ENCODE measurements at places on chromosomes 5 and 9.
A peak's percentile ranks its signal among the peaks of the same experiment; 100 is the strongest.

GRCh38 chr9:18707061-18707461 is 233.1 kb downstream of the ADAMTSL1 start:
- DNase-seq: no peak

DNA sequence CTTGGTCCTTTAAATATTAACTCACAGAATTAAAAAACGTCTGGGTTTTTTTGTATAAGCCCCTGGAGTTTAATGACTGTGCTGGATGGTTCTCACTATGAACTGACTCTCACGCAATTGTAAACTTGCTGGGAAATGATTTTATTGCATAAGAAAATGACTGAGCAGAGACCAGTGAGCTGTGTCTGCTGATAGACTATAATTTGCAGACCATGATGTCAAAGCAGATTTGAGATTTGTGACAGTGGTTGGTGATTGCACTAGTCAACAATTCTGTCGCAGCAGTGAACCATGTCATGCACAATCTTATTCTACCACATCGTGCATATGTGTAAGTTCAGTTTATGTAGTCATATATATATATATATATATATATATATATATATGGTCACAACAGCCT is 85.7 kb upstream of the C9orf72 start:
- DNase-seq: no peak

DNA sequence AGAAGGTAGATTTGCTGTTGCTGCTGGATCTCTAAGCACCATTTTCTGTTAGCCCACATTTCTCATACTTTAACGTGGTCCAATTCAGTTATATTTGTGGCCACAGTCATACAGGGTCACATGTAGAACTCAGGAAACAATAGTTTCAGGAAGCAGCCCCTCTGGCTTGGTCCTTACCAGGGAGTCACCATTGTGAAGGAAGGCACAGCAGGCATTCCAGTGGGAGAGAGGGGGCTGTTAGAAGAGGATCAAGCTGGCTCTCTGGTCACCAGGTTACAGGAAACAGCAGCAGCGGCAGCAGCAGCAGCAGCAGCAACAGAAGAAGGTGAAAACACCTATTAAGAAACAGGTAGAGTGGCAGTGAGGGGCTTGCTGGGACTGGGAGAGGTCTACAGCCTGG is 14.5 kb downstream of the C9orf43 start:
- no peak for DNase-seq

GRCh38 chr9:21903380-21903965 is 90.7 kb downstream of the CDKN2A start:
- no peak for DNase-seq

- DNase-seq: peak; percentile 28
Observed at GRCh38 chr5:107570805-107571531, 99.8 kb downstream of the EFNA5 start.

- DNase-seq: no peak
Observed at GRCh38 chr5:34718516-34718915, 62.4 kb downstream of the RAI14 start.

DNA sequence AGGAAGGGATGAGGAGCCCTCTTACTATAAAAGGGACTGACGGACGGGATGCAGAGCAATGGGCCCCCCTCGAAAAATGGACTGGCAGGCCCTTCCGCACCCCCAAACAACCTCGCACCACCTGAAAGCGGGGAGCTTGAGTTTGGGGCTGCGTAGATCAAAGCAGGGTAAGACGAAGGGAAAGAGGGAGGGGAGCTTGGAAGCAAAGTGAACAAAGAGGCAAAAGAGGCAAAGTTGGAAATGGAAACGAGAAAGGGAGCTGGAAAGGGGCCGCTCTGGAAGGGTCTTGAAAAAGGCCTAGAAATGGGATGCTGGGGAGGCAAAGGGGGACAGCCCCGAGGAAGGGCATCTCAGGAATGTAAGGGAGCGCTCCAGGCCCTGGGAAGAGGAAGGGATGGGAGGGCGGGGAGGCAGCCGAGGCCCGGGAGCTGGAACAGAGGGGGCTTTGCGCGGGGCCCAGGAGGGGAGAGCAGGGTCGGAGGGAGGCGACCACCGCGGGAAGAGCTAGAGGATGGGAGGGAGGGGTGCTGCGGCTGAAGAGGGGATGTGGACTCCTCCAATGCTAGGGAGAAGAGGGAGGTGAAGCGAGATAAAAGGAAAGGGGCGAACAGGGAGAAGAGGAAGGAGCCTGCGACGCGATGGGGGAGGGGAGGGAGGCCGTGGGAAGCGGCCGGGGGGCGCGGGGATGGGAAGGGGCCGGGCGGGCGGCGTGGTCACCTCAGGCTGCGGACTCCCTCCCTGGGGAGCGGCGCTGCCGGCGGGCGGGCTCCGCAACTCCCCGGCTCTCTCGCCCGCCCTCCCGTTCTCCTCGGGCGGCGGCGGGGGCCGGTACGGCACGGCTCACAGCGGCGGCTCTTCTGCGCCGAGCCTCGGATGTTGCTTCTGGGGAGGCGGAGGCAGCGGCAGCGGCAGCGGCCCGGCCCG is 577 bp downstream of the RNF145 start:
- DNase-seq: peak; percentile 28

GRCh38 chr5:66179297-66180051 is 35.4 kb downstream of the SREK1 start:
- no peak for DNase-seq

DNA sequence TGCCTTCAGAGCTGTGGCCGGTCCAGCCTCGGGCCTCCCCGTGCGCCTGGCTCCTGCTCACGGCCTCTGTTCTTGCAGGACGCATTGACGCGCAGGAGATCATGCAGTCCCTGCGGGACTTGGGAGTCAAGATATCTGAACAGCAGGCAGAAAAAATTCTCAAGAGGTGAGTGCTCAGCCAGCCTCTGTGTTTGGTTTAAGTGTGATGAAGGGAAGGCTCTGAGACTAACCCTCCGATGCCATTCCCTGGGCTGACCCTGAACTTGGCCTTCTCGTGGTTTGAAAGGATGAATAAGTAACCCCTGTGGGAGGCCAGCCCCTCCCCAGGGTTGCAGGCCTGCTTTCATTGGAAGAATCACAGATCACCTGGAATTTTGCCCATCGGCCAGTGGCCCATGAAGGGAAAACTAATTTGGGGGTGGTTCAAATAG is 26.3 kb downstream of the PTGES2 start:
- DNase-seq: no peak

- DNase-seq: no peak
Observed at GRCh38 chr9:94147776-94148175, 63.5 kb downstream of the PTPDC1 start.

- no peak for DNase-seq
Observed at GRCh38 chr5:7078901-7079300, 317.0 kb upstream of the ADCY2 start.

GRCh38 chr5:112418659-112419163 is 366 bp downstream of the EPB41L4A start:
- DNase-seq: no peak

DNA sequence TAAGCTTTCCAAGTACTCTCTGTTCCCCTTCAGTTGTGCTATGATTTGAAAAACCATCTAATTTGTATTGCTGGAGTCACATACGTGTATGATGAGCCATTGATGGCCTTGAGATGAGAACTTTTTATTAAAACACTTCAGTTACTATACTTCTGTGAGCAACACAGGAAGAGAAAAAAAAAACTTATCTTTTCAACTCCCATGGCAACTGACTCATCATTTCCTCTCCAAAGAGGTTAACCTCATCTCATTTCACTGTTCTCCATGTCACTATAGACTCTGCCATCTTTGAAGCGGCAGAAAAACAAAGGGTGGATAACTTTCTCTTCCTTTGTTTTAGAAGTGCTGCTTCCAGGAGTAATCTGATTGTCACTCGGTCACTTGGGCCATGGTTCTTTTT is 104.3 kb upstream of the PCSK1 start:
- peak; percentile 75 for DNase-seq

DNA sequence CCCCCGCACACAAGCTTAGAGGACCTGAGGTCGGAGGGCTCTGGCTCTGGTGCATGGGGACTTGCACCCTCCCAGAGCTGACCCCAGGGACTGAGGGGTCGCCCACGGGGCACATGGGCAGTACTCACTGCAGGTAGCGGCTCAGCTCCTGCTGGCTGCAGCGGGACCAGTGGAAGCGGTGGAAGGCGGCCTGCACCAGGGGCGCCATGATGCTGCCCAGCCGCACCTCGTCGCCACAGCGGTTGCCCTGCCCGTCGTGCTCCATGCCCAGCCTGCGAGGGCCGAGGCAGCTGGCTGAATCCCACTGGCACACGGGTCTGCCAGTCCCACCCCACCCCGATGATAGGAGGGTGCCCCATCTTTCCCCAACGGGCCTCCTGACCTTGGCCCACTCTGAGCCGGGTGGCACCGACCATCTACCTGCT is 93.8 kb downstream of the ZNF354C start:
- no peak for DNase-seq

GRCh38 chr5:154505567-154505966 is 27.5 kb upstream of the HAND1 start:
- DNase-seq: no peak

DNA sequence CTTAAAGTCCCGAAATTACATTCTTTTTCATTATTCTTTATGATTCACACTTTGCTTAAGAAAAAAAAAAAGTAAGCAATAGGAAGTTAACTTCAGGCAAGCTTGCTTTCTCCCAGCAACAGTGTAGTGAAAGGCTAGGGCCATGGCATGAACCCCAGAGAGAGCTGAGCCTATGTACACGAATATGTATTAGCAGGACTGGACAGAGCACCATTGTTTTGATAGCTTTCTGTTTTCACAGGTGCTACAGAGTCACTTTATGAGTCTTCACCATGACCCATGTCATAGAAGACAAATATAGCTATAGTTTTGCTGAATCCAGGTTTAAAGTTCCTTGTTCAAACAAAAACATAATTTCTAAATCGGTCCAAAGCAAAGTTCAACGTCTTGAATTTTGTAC is 199.2 kb downstream of the ADAMTSL1 start:
- DNase-seq: no peak

- no peak for DNase-seq
Observed at GRCh38 chr5:178994580-178995340, at the start of gene GRM6. Gene GRM6, minus strand, starts transcription at chr5:178995320. Its CDS starts 376 bp downstream, at chr5:178994944.

- no peak for DNase-seq
Observed at GRCh38 chr5:132681983-132682382, 8.2 kb downstream of the IL4 start.

GRCh38 chr5:17928581-17928981 is 294.3 kb downstream of the TAF11L14 start:
- no peak for DNase-seq

- DNase-seq: no peak
Observed at GRCh38 chr5:31753700-31754357, 114.9 kb downstream of the PDZD2 start.

GRCh38 chr5:40389591-40389990 is 290.1 kb upstream of the PTGER4 start:
- no peak for DNase-seq

DNA sequence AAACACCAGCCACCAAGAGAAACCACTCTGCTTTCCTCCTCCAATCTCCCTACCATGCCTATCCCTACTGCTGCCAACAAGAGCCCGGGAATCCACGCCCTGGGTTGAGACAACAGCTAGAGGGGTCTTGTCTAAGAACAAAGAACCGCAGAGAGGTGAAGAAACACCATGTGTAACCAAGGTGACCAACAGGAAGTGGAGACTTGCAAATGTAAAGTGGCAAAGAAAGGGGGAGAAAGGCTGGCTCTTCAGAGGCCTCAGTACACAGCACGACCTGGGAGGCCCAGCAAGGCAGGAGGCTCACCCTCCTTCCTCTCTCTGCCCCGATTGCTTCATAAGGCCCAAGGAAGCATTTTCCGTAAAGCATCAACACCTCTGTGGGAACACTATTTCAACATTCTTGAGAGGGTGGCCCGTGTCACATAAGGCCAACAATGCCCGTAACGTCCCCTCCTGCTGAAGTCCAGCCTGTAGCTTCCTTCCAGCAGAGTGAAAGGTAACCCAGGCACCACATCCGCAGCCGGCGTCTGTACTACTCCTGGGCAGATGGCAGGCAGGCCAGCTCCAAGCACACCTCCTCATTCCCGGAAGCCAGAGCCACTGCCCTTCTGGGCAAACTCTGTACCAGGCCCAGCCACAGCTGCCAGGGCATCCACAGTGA is 18.3 kb downstream of the CCNJL start:
- no peak for DNase-seq

- no peak for DNase-seq
Observed at GRCh38 chr5:141514330-141515133, 25.7 kb downstream of the PCDHGC5 start.

GRCh38 chr9:127724012-127724411 is 8.1 kb downstream of the TTC16 start:
- no peak for DNase-seq
